ENCODE measurements at places on chromosomes 4 and X.

- peak; percentile 49 for DNase-seq
Measured at GRCh38 chrX:66163849-66164411, at the start of gene HEPH. TSS of gene HEPH (plus strand) at chrX:66164247. CDS start at chrX:66170571, 6,324 bp downstream.

- no peak for DNase-seq
Measured at GRCh38 chrX:9074326-9074725, 40.4 kb upstream of the FAM9B start.

DNA sequence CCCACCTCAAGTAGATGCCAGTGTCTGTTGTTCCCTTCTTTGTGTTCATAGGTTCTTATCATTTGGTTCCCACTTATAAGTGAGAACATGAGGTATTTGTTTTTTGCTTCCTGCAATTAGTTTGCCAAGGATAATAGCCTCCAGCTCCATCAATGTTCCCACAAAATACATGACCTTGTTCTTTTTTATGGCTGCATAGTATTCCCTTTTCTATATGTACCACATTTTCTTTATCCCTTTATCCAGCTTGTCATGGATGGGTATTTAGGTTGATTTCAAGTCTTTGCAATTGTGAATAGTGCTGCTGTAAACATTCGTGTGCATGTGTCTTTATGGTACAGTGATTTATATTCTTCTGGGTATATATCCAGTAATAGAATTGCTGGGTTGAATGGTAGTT lies 138.4 kb downstream of the GLRA3 start:
- no peak for DNase-seq

GRCh38 chrX:126719208-126719607 lies 100.3 kb upstream of the PRR32 start:
- DNase-seq = no peak

GRCh38 chrX:47184486-47184885 lies 9.1 kb upstream of the UBA1 start:
- no peak for DNase-seq

GRCh38 chr4:7992846-7993245 lies 53.2 kb upstream of the AFAP1 start:
- no peak for DNase-seq

DNA sequence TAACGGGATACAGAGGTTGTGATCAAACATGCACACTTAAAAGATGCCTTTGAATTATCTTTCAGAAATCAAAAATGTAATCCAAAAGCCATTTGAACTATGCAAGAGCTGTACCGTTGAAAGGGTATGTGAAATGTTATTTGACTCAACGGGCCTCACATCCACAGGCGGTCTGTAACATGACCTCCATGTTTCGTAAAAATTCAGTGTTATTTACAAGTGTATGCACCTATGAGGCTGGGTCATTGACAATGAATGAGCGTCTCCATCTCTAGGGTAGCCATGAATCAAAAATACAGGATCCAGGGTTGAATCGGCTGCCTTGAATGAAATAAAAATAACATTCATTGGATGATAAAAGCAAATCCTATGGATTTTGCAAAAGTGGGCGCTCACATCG lies 100.1 kb downstream of the CRLF2 start:
- no peak for DNase-seq

DNA sequence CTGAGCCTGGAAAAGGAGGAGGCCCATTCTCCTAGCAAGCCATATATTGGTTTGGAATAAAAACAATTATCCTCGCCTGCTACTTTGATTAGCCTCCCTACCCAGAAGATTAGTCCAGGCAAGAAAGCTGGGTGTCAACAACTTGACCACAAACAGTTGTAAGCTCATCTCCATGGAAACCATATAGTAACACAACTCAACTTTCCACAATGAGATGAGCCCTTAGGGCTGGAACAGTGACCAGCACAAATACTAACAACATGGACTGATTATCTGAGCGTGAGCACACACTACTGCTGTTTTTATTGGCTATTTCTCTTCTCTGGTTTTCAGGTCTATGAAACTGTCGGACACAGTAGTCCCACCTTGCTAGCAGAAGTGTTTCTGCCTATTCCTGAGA lies 80.8 kb downstream of the CC2D2A start:
- DNase-seq = no peak

DNA sequence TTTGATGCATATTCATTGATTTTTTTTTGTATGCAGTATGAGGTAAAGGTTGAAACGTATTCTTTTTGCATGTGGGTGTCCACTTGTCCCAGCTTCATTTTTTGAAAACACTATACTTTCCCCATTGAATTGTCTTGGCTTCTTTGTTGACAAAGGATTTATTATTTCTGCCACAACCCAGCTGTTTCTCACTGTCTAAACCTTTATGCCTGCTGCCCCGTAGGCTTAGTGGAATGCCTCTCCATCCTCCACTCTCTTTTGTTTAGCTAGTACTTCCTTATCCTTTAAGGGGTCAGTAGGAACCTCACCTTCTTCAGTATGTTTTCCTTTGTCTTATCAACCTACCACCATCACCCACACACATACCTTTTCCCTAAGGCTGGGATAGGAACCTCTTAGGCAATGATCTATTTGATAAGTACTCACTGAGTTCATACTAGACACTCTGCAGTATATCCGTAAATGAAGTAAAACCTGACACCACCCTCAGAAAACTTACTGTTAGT lies 8.5 kb downstream of the FMR1 start:
- DNase-seq = no peak

DNA sequence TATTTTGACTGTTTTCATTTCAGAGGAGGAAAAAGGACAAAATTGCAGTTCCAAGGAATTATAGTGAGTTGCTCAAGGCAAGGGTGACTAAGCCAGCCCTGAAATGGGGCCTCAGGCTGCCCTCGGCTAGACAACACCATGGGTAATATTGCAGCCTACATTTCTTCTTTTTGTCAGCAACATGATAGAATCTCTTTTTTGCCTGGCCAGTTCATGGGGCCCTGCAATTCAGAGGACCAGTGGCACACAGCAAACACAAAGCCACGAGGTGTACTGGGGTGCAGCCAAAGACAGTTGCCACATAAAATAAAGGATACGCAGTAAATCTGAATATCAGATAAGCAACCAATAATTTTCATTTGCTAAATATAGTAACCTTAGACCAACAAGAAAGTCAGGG lies 41.8 kb downstream of the RBM47 start:
- DNase-seq = no peak

- no peak for DNase-seq
Measured at GRCh38 chr4:1234309-1234695, 14.6 kb downstream of the CTBP1 start.

GRCh38 chr4:68904786-68905185 lies 46.8 kb downstream of the UGT2A3 start:
- no peak for DNase-seq

- DNase-seq = no peak
Measured at GRCh38 chr4:137968956-137969678, 273.0 kb downstream of the SLC7A11 start.

DNA sequence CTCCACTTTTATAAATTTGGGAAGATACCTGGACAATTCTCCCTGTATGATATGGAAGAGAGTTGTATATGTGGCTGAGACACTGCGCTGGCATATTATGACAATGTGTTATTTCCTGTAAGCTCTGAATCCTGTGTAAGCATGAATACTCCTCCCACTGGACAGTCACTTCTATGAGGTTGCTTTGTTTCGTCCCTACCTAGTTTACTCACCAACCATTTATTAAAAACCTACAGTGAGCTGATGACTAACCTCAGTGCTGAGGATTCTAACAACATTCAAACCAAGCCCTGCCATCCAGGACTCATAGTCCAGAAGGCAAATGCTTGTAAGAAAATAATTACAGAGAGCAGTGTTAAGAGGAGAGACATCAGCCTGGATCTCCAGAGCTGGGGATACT lies 1632.9 kb upstream of the TENM3 start:
- no peak for DNase-seq

DNA sequence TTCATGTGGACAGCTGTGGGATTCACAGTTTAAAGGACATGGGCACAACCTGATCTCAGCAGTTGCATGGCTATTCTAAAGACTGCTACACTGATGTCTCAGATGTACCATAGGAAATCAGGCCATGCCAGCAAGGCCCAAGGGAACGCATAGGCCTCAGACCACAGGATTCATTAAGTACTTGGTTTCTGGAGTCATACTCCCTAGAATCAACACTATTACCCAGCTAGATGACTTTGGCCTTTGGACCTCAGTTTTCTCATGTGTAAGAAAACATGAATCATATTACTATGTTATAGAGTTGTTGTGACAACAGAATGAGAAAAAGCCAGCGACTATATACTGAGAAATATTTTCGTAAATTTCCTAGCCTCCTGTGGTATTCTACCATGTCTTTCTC lies 67.9 kb downstream of the NHS start:
- DNase-seq = no peak

Data from ecto neural progenitor cell (in vitro differentiated cells).